Thoracic aorta (tissue), 2 donors: ENCODE measurements at places on chromosomes 2 and 18.

DNA sequence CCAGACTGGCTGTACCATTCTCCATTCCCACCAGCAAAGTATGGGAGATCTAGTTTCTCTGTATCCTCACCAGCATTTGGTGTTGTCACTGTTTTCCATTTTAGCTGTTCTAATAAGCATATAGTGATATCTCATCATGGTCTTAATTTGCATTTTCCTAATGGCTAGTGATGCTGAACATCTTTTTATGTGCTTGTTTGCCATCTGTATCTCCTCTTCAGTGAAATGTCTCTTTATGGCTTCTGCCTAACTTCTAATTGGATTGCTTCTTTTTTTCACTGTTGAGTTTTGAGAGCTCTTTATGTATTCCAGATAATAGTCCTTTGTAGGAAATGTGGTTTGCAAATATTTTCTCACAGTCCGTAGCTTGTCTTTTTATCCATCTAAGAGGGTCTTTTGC is 18.9 kb upstream of the BIN1 start:
- H3K27ac ChIP-seq, result no peak overlapping the region
- no peaks in the 10 kb centered on the region for H3K4me1 ChIP-seq
- H3K36me3 ChIP-seq, result no peaks in the 10 kb centered on the region
- H3K4me3 ChIP-seq, result no peak overlapping the region
- H3K27me3 ChIP-seq, result no peaks in the 10 kb centered on the region

DNA sequence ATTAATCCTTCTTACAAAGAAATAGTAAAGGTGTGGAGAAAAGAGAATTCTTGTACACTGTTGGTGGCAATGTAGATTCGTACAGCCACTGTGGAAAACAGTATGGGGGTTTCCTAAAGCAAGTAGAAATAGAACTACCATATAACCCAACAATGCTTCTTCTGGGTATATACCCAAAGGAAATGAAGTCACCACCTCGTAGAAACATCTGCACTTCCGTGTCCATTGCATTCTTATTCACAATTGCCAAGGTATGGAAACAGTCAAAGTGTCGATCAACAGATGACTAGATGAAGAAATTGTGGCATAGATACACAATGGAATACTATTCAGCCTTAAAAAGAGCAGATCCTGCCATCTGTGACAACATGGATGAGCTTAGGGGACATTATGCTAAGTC is 93.4 kb upstream of the TGIF1 start:
- DNase-seq, result no peak
- H3K27ac ChIP-seq, result no peak overlapping the region
- H3K36me3 ChIP-seq, result no peaks in the 10 kb centered on the region
- no peak overlapping the region for H3K4me3 ChIP-seq
- H3K27me3 ChIP-seq, result no peaks in the 10 kb centered on the region

DNA sequence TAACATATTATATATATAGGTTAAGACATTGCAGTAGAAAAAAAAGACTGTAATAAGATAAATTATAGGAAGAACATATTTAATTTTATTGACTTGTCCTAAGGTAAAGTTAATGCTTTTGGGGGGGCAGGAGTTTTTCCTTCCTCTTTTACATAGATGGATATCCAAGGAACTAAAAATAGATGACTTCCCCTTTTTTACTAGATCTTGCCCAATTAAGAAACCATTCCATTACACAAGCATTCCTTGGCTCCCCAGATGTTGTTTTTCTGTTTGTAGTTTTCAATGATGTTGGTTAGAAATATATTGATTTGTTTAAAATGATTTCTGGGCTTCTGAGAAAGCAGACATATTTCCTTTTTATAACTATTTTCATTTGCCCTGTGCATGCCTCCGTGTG is 22.4 kb upstream of the PMAIP1 start:
- H3K4me3 ChIP-seq, result no peak overlapping the region
- H3K27me3 ChIP-seq, result no peaks in the 10 kb centered on the region
- no peaks in the 10 kb centered on the region for H3K4me1 ChIP-seq
- DNase-seq, result no peak

- H3K27me3 ChIP-seq, result no peaks in the 10 kb centered on the region
- no peak overlapping the region for H3K27ac ChIP-seq
- peaks cover 27% of the 10 kb centered on the region for H3K4me1 ChIP-seq
- no peak overlapping the region for H3K4me3 ChIP-seq
- DNase-seq, result no peak
Observed at GRCh38 chr2:158782616-158783015, 12.5 kb upstream of the DAPL1 start.

DNA sequence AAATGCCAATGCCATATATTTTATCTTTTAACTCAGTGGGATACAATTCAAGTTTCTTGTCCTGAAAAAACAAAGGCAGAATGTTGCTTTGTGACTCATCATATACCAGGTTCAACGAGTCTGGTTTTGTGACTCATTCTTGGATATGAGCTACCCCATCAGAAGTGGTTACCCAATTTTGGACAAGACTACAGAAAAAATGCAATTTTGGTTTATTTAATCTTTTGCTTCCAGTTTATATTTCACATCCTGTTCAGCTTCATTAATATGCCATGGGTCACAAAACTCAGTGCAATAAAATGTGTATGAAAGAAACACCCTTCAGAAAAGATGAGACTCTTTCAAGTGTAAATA is 25.0 kb downstream of the FN1 start:
- H3K27ac ChIP-seq, result peak overlapping the region; percentile 62
- H3K36me3 ChIP-seq, result peaks cover 70% of the 10 kb centered on the region
- H3K4me1 ChIP-seq, result peaks cover 4% of the 10 kb centered on the region
- H3K27me3 ChIP-seq, result no peaks in the 10 kb centered on the region

DNA sequence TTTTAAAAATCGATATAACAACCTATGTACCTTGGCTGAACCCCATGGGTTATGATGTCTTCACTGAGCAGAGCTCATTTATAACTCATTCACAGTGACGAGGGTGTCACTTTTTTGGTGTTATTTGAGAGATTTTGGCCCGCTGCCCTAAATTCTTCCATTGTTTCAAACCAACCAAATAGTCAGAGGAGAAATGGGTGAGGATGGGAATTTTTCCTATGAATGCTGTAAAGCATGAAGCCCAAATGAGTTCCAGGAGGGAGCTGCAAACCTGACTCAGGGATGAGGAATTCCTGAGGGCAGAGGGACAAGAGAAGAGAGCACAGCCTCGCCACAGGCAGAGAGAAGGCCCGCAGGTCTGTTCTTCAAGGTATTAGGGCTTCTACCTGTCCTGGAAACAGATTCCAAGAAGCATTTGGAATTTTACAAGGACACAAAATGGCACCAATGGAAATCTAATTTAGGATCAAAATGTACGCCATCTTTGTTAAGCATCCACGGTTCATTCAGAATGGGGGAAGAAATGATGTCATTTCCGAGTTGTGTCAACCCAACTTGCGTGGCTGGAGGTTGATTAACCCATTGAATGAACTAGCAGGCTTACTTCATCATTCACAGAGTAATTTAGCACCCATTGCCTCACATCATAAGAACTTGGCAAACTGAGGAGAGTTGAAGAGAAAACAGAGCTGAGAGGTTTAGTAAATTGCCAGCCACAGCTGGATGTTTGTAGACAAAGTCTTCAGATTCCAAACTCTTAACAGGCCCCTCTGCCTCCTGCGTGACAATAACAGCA is 133.5 kb downstream of the LAMA3 start:
- no peak for DNase-seq
- no peaks in the 10 kb centered on the region for H3K27me3 ChIP-seq
- H3K4me1 ChIP-seq, result peaks cover 25% of the 10 kb centered on the region
- H3K27ac ChIP-seq, result no peak overlapping the region

DNA sequence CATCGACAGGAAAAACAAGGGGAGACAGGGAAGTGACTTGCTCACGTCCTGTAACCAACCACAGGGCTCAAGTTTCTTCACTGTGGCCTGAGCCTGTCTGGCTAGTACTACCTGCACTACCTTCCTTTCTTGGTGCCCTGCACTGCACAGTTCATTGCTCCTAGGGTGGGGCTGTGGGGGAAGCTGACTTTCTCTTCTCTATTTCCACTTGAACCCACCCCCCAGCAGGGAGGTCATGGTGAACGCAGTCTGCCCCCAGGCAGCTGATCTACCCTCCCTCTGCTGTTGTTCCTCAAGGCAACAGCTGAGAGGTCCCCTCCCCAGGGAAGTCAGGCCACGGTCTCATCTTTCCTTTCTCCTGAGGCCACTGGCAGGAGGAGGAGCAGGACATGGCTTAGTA is 532.1 kb downstream of the SOX11 start:
- H3K4me3 ChIP-seq, result no peak overlapping the region
- H3K36me3 ChIP-seq, result no peaks in the 10 kb centered on the region
- no peak for DNase-seq
